ENCODE measurements at places on chromosomes 2 and 18. TPM values are rescaled to one million over a fixed set of nuclear protein-coding genes. Genes with fewer than 3 reads are reported as not detected.

- no peak overlapping the region for H3K27ac ChIP-seq
- no peaks in the 10 kb centered on the region for H3K36me3 ChIP-seq
- DNase-seq: no peak
- H3K4me3 ChIP-seq: no peak overlapping the region
- no peaks in the 10 kb centered on the region for H3K4me1 ChIP-seq
Observed at GRCh38 chr2:36343606-36344005, 12.0 kb upstream of the CRIM1 start.

- no peak overlapping the region for H3K4me3 ChIP-seq
- H3K27me3 ChIP-seq: no peaks in the 10 kb centered on the region
- no peak for DNase-seq
- no peaks in the 10 kb centered on the region for H3K36me3 ChIP-seq
Observed at GRCh38 chr2:197576631-197577030, 60.8 kb downstream of the MOB4 start.

GRCh38 chr2:196000551-196000950, 68.1 kb downstream of the DNAH7 start:
- no peaks in the 10 kb centered on the region for H3K27me3 ChIP-seq
- H3K4me3 ChIP-seq: no peak overlapping the region
- H3K27ac ChIP-seq: no peak overlapping the region
- H3K4me1 ChIP-seq: no peaks in the 10 kb centered on the region
- DNase-seq: no peak
- no peaks in the 10 kb centered on the region for H3K36me3 ChIP-seq

GRCh38 chr2:191295088-191295487, 49.9 kb downstream of the MYO1B start:
- no peaks in the 10 kb centered on the region for H3K36me3 ChIP-seq
- H3K4me1 ChIP-seq: no peaks in the 10 kb centered on the region
- DNase-seq: no peak

GRCh38 chr2:199470672-199471442, 13.1 kb upstream of the SATB2 start:
- no peak for DNase-seq
- peaks cover 21% of the 10 kb centered on the region for H3K4me1 ChIP-seq
- H3K4me3 ChIP-seq: no peak overlapping the region
- peaks cover 48% of the 10 kb centered on the region for H3K27me3 ChIP-seq
- H3K36me3 ChIP-seq: no peaks in the 10 kb centered on the region

- no peaks in the 10 kb centered on the region for H3K4me1 ChIP-seq
- H3K4me3 ChIP-seq: no peak overlapping the region
- H3K27me3 ChIP-seq: no peaks in the 10 kb centered on the region
- H3K36me3 ChIP-seq: no peaks in the 10 kb centered on the region
- DNase-seq: no peak
Observed at GRCh38 chr18:30970196-30970816, 72.2 kb downstream of the DSC3 start.

SOX11 gene
- total RNA-seq: not detected

HAUS1 gene
- total RNA-seq: 15.6 TPM

SPC25 gene
- total RNA-seq: not detected

WIPF1 gene
- total RNA-seq: 15.2 TPM

LAMA1 gene
- total RNA-seq: 4.2 TPM

ITPRIPL1 gene
- total RNA-seq: 0.63 TPM
